Stomach (tissue), 19 donors: ENCODE measurements at places on chromosomes 7 and 10. TPM values are rescaled to one million over a fixed set of nuclear protein-coding genes. Genes with fewer than 3 reads are reported as not detected.
A peak's percentile ranks its signal among the peaks of the same experiment; 100 is the strongest.

DNA sequence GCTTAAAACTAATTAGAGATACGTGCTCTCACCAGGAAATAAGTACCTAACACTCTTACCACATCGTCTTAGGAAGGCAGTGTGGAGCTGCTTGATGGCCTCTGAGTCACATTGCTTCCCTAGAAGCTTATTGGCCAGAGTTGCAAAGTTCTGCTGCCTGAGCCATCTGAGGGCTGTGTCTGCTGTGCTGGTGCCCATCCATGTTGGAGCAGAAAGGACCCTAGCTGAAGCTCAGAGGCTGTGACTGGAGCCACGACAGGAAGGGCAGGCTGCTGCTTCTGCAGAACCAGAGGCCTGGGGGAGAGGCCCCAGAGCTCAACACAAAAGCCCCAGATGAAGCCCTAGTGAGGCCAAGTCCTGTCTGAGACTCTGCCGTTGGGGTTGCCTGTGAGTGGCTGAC lies 64.8 kb upstream of the IGFBP3 start:
- DNase-seq, result no peak

GRCh38 chr7:12569673-12570072 lies 847 bp upstream of the SCIN start:
- DNase-seq, result no peak

DNA sequence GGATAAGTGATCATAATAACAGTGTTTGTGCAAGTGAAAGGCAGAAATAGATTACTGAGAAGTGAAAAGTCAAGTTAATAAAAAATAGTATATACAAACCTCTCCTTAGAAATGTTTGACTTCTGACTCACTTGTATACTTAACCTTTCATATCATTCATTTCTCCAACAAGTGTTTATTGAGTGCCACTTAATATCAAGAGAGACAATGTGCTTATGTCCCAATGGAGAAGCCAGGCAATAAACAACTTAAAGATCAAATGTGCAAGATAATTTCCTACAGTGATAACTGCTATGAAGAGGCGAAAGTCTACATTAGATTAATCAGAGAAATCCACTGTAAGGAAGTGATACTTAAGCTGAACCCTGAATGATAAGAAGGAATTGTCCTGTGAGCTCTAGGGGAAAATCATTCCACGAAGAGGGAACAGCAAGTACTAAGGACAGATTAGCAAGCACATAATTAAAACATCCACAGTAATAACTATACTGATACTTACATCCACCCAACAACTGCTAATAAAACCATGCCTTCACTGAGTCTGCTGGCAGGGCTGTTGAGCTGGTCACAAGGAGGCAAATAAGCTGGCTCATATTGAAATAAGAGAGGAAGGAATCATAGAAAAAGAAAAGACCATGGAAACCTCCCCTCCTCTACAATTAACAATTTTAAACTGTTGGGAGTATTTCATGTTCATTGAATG lies 203.5 kb downstream of the CTNNA3 start:
- no peak for DNase-seq

GRCh38 chr7:46245586-46246111 lies 324.6 kb upstream of the IGFBP3 start:
- DNase-seq, result peak; percentile 15

DNA sequence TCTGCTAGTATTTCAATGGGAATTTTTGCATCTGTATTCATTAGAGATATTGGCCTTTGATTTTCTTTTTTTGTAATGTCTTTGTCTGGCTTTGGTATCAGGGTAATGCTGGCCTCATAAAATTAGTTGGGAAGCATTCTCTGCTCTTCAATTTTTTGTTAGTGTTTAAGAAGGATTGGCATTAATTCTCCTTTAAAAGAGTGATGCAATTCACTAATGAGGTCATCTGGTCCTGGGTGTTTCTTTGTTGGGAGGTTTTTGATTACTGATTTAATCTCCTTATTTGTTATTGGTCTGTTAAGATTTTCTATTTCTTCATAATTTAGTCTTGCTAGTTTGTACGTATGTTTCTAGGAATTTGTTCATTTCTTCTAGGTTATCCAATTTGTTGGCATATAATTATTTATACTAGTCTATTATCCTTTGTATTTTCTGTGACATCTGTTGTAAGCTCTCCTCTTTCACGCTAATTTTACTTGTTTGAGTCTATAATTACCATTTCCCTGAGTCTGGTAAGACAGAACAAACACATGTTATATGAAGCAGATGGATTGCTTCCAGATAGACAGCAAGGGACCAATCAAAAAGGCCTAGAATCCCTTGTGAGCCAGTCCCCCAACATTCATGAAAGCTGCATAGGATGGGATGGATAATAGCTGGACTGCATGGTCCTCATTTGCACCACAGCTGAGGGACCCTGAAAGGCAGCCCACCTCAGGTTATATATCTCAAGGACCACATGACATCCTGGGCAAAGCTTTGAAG lies 54.4 kb downstream of the MTPAP start:
- no peak for DNase-seq

- peak; percentile 73 for DNase-seq
Observed at GRCh38 chr7:6226194-6226799, 46.1 kb downstream of the CYTH3 start.

GRCh38 chr10:15843695-15844094 lies 16.6 kb downstream of the MINDY3 start:
- DNase-seq, result no peak

- DNase-seq, result no peak
Observed at GRCh38 chr10:15462253-15462897, 91.3 kb upstream of the FAM171A1 start.

DNA sequence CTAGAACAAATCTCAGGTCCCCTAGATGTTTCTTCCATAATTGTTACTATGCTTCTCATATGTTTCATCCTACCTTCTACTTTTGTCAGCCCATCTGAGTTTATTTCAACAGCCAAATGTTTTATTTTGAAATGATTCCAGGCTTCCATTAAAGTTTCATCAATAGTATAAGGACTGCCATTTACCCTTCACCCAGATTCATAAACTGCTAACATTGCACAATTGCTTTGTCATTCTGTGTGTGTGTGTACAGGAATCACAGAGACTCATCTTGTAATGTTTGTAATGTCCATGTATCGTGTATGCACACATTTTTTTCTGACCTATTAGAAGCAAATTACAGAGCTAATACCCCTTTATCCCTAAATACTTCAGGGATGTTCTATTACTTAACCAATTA lies 25.5 kb downstream of the MMRN2 start:
- DNase-seq, result no peak

DNA sequence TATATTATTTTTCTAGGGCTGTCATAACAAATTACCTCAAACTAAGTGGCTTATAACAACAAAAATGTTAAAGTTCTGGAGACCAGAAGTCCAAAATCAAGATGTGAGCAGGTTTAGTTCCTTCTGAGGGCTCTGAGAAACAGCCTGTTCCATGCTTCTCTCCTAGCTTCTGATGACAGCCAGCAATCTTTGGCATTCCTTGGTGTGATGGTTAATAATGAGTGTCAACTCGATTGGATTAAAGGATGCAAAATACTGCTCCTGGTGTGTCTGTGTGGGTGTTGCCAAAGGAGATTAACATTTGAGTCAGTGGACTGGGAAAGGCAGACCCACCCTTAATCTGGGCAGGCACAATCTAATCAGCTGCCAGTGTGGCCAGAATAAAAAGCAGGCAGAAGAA lies 26.3 kb upstream of the TNKS2 start:
- DNase-seq, result no peak

- no peak for DNase-seq
Observed at GRCh38 chr10:130424418-130424817, 288.2 kb downstream of the GLRX3 start.

DNA sequence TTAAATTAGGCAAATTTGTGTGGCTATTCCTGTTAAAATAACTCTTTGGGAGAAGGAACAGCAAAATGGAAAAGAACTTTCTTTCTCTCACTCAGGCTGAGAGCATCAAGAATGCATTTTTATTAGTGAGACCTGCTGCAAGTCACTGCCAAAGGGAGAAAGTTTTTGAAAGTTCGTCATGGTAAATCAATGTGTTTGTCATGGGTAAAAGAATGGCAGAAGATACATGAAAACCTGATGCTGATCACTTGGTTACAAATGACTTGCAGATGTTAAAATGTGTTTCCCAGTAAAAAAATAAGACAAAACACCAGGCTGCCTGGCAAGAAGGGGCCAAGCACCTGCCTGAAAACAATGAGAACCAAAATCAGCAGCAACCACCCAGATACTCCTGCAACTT lies 484.7 kb upstream of the NRP1 start:
- DNase-seq, result no peak

GRCh38 chr10:83289373-83289772 lies 849.9 kb upstream of the GHITM start:
- no peak for DNase-seq

Gene GPR26
- total RNA-seq, result not detected

Gene TMEM213
- not detected for total RNA-seq

Gene LAMB4
- total RNA-seq, result 8.5 TPM

Gene AKR1D1
- not detected for total RNA-seq

Gene CNTNAP2
- total RNA-seq, result 4.1 TPM

Gene SLC18A2
- total RNA-seq, result not detected

Gene ALOX5
- total RNA-seq, result 19.6 TPM

Gene HTR5A
- total RNA-seq, result not detected

Gene CACNA2D1
- 4.1 TPM for total RNA-seq

Gene HMX2
- total RNA-seq, result not detected

Gene ADIRF
- 27.2 TPM for total RNA-seq
